ENCODE measurements at places on chromosomes 3 and 15.

GRCh38 chr3:15043408-15044171, 21.5 kb downstream of the MRPS25 start:
- DNase-seq: no peak

- no peak for DNase-seq
Measured at GRCh38 chr3:187277129-187277462, 14.4 kb downstream of the MASP1 start.

DNA sequence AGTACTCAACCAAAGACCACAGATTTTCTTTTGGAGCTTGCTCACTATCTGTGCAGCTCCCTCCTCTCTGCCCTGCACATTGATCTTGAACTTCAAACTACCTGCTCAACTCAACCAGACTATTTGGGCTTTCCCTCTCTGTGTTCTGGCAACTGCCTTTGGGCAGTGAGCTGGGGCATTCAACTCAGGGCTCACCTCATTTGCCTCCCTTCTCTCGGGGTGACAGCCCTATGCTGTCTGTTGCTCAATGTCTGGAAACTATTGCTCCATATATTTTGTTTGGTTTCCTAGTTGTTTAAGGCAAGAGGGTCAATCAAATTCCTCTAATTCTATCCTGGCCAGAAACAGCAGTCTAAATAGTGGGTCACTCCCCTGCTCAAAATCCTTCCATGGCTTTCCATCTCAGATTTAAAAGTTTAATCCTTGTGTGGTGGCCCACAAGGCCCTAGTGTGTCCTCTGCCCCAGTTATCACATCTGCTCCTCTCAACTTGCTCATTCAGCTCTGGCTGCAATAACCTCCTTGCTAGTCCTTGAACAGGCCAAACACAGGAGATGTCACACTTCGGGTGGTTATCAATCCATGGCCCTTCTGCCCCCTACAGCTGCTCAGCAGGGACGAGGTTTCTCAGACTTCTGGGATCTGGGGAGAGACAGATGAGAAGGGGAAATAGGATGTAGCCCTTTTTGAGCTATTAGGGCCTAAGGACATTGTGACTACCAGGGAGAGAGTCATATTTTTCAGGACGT, 67.8 kb downstream of the SNRK start:
- no peak for DNase-seq

GRCh38 chr15:28948036-28948435, 62.3 kb downstream of the APBA2 start:
- DNase-seq: no peak

- DNase-seq: no peak
Measured at GRCh38 chr15:77573802-77574201, 58.9 kb downstream of the LINGO1 start.

- DNase-seq: no peak
Measured at GRCh38 chr3:4281991-4282390, 21.2 kb upstream of the SETMAR start.

DNA sequence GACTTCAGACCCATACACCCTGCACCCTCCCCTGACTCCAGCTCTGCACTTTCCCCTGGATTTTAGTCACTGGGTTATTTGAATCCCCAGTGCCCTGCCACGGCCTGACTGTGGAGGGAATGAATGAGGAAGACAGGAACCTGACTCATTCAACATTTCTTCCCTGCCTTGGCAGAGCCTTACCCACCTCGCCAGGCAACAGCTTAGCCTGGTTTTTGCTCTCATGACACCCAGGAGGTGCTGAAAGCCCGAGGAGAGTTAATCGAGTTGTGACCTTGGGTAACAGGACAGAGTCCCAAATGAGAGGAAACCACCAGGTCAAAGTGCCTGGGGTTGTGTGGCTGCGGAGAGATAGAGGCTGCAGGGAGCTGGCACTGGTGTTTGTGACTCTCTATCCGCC, 128.3 kb downstream of the SMAD6 start:
- DNase-seq: no peak

- DNase-seq: no peak
Measured at GRCh38 chr3:160458151-160458550, 8.6 kb upstream of the TRIM59 start.

- DNase-seq: no peak
Measured at GRCh38 chr3:45947361-45947760, 4.1 kb downstream of the CXCR6 start.

- peak; percentile 58 for DNase-seq
Measured at GRCh38 chr15:90594301-90594738, 64.6 kb downstream of the CRTC3 start.

- no peak for DNase-seq
Measured at GRCh38 chr3:52495777-52496602, 852 bp downstream of the STAB1 start.

DNA sequence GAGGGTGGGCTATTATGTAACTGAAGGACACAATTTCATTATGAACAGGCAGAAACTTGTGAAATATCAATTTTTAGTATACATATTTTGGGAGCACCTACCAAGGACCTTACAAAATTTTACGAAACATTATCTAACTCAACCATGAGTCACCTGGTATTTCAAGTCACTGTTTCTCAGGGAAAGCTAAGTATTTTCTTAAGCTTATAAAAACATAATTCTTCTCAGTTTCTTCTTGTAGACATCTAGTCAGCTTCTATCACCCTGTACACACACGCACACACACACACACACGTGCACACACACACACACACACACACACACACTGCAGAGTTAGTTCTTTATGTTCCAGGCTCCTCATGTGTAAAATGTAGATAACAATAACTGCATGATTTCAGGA, 658.3 kb downstream of the TUSC7 start:
- no peak for DNase-seq

- no peak for DNase-seq
Measured at GRCh38 chr3:49296781-49297411, 19.9 kb upstream of the C3orf62 start.

GRCh38 chr3:23811919-23812318, 6.2 kb downstream of the UBE2E1 start:
- DNase-seq: no peak

- DNase-seq: no peak
Measured at GRCh38 chr15:65766422-65767263, 25.4 kb downstream of the DENND4A start.

- DNase-seq: no peak
Measured at GRCh38 chr3:107644631-107645030, 121.9 kb downstream of the BBX start.

GRCh38 chr3:172808969-172809546, 58.5 kb downstream of the ECT2 start:
- peak; percentile 65 for DNase-seq

GRCh38 chr3:85455561-85456200, 496.9 kb downstream of the CADM2 start:
- DNase-seq: no peak

DNA sequence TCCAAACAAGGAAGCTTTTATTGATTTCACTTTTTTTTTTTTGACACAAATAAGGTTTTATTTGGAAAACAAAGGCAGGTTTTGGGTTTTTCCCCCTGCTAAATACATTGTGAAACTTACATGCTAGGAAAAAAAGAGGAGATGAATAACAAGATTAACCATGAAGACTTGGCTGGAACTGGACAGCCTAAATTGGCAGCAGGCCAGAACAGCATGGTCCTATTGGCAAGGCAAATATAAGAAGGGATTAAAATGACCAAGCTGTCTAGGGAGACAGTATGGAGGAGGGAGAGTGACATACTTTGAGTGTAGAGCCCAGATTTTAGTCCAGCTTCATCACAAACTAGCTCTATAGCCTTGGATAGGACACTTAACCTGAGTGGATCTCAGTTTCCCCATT, 63.9 kb upstream of the BBX start:
- no peak for DNase-seq

DNA sequence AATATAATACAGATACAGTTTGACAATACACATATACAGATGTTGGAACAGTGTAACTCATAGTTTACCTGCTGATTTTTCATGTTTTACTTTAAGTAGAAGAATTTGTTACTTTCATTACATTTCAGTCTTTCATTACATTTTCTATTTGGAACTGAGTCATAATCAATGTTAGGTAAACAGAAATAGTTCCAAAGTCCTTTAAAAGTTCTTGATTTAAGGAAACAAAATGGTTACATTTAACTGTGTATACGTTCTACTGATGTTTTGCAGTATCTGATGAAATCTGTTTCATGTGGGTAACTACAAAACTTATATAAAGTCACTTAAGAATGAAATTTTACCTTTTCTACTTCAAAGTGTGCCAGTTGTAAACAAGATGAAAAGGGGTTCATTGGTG, 721.2 kb downstream of the NAALADL2 start:
- no peak for DNase-seq

DNA sequence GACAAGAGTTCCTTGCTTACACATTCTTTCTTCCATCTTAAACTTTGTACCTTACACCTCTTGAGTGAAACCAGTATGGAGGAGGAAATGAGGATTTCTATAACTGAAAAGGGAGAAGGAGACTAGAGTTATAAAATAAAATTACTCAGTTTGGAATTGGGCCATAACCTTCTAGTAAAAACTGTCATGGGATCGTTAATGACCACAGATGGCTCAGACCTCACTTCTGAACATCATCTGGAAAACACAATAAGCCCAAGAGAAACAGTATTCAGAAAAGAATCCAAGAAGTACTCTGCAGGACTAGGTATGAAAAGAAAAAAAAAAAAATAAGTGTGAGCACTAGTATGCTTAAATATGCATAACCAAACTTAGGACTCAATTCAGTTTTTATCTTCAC, 12.1 kb downstream of the GAP43 start:
- DNase-seq: no peak

DNA sequence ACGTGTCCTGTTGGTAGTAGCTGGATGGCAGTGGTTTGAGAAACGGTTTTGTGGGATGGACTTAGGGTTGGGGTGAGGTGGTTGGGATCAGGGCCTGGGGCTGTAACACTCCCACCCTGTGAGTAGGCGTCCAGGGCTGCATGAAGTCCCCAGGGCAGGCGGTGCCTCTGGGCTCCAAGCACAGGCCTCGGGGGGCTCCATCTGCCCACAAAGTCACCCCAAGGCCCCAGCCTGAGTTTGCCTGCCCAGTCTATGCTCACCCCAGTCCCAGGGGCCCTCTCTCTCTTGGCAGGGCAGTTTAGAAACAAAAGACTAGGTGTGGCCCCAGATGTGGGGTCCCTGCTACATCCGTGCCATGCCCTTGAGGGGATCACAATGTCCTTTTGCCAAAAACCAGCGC, 86.9 kb upstream of the PRR23E start:
- no peak for DNase-seq

- no peak for DNase-seq
Measured at GRCh38 chr15:70114221-70114620, 16.5 kb upstream of the TLE3 start.

GRCh38 chr3:4245671-4246070, 57.5 kb upstream of the SETMAR start:
- DNase-seq: no peak

DNA sequence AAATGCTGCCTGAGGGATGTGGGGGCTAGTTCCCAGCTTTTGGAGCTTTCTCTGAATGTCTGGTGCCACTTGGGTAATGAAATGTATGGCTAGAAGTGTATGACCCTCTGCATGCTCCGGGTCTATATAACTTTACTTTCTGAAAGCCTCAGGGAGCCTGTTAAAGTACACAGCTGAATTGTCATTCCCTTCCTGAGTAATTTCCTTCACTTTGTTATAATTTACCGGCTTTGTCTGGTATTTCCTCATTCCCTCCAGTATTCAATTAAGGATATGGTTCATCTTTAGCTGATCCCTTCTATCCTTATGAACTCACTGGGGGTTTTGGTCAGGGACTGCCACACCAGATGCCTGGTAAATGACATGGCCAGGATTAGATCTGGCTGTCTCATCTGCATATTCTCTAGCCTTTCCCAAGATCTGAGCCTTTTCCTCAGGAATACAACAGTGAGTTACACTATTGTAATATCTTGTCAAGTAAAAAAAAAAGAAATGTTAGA, 620.3 kb downstream of the ZPLD1 start:
- DNase-seq: no peak

DNA sequence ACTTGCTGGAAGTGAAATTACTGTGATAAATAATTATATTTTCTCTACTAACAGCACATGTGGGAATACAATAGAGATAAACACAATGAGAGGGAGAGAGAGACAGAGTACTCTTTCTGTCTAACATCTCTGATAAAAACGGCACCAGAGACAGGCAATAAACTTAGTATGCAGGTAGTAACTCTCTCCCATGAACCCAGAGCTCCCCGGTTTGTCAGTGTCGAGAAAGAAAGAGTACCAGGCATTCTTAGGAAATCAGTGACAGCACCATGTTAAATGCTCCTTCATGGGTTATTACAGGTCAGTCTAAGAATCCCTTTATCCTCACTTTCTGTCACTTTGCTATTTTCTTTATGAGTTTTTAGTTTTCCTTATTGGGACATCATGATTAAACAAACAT, 110.7 kb upstream of the EPHA3 start:
- DNase-seq: no peak

GRCh38 chr3:193452338-193452737, 73.8 kb upstream of the ATP13A5 start:
- DNase-seq: no peak

GRCh38 chr3:32436816-32437189, 45.1 kb downstream of the CMTM7 start:
- DNase-seq: no peak

GRCh38 chr3:159775372-159775961, 213.2 kb upstream of the IL12A start:
- peak; percentile 97 for DNase-seq

DNA sequence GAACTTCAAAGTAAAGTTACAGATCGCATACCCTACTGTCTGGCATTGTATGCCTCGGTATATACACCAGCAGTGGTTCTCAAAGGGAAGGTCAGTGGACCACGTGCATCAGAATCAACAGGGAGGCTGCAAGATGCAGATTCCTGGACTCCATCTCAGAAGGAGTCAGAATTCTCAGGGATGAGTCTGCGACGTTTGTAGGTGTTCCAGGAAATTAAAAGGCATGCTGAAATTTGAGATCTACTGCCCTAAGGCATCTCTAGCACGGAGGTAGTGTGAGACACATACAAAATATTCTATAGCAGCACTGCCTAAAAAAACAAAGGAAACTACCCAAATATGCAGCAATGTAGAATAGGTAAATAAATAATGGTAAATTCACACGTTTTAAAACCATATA, 136.8 kb upstream of the BNIP2 start:
- DNase-seq: no peak

- no peak for DNase-seq
Measured at GRCh38 chr15:40937762-40938535, 8.8 kb downstream of the DLL4 start.

GRCh38 chr3:22728406-22728805, 474.7 kb upstream of the UBE2E2 start:
- no peak for DNase-seq

- no peak for DNase-seq
Measured at GRCh38 chr3:148962513-148962912, 28.8 kb upstream of the GYG1 start.
